ENCODE measurements at places on chromosomes 6 and 20. TPM values are rescaled to one million over a fixed set of nuclear protein-coding genes. Genes with fewer than 3 reads are reported as not detected.
A peak's percentile ranks its signal among the peaks of the same experiment; 100 is the strongest.

Gene SYNDIG1
- total RNA-seq, result 3.2 TPM

Gene SLC32A1
- not detected for total RNA-seq

DNA sequence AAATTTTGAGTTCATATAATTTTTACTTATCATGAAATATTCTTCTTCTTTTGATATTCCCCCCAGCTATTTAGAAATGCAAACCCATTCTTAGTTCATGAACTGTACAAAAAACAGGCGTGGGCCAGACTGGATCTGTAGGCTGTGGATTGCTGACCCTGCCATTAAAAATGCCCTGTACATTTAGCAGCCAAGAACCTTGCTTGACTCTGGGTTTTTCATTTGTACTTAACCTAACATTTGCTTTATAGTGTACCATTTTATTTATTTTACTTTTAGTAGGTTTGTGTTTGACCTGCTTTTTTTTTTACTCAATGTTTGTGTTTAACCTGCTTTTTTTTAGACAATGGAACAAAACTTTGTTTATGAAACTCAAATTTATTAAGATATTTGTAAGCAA, 14.9 kb downstream of the CD109 start:
- no peak for DNase-seq

Gene TFAP2A
- 19.4 TPM for total RNA-seq

- DNase-seq, result no peak
These were observed 334.8 kb downstream of the UTRN start for GRCh38 chr6:144619966-144620365.

GRCh38 chr20:23008667-23009066, 26.4 kb upstream of the SSTR4 start:
- DNase-seq, result peak; percentile 2

Gene KIFC1
- total RNA-seq, result 27.5 TPM

Gene OR2H1
- not detected for total RNA-seq

GRCh38 chr6:114955363-114955762, 612.5 kb upstream of the HS3ST5 start:
- no peak for DNase-seq

GRCh38 chr6:129708496-129709195, 1.3 kb downstream of the ARHGAP18 start:
- no peak for DNase-seq

Gene SPTLC3
- total RNA-seq, result 5.9 TPM

GRCh38 chr6:1767481-1768246, 157.9 kb downstream of the FOXC1 start:
- no peak for DNase-seq

DNA sequence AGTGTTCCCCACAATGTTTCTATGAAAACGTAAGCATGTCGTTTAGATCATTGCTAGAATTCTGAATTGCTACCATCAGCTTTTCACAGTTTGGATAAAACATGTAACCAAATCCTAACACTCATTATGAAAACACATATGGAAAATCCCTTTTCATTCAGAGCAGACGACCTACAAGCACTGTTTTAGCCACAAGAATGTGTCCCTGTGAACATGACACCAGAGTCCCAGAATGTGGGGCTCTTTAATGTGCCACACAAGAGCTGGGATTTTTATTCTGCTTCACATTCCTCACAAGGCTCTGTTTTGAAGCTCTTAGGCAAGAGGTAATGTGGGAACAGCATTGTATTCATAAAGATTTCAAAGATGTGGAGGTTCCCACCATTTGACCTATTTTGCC, 141.1 kb upstream of the CITED2 start:
- no peak for DNase-seq

GRCh38 chr6:84258866-84259265, 31.4 kb upstream of the CEP162 start:
- no peak for DNase-seq

Gene NRSN1
- 1.5 TPM for total RNA-seq

Gene TMEM200A
- 3.9 TPM for total RNA-seq

Gene PSMB1
- total RNA-seq, result 92.3 TPM

- no peak for DNase-seq
These were observed 39.0 kb downstream of the MYT1 start for GRCh38 chr20:64203037-64203777.

GRCh38 chr6:100281471-100281901, 183.2 kb downstream of the SIM1 start:
- DNase-seq, result no peak

DNA sequence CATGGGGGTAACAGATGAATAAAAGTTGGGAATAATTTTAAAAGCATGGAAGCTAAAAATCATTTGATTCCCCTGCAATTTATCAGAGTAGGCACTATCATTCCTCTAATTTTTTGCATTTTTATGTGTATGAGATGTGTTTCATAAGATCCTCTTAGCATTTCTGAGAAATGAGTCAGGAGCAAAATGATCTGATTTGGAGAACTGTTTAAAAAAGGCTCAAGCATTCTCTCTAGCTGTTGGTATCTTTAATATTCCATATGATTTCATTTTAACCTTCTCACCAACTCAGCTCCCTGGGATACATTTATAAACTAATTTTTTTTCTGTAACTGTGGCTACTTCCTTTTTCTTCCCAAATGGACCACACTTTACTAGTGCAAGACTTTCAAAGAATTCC, 60.9 kb downstream of the MCHR2 start:
- no peak for DNase-seq

Gene ETV7
- total RNA-seq, result 2.2 TPM

DNA sequence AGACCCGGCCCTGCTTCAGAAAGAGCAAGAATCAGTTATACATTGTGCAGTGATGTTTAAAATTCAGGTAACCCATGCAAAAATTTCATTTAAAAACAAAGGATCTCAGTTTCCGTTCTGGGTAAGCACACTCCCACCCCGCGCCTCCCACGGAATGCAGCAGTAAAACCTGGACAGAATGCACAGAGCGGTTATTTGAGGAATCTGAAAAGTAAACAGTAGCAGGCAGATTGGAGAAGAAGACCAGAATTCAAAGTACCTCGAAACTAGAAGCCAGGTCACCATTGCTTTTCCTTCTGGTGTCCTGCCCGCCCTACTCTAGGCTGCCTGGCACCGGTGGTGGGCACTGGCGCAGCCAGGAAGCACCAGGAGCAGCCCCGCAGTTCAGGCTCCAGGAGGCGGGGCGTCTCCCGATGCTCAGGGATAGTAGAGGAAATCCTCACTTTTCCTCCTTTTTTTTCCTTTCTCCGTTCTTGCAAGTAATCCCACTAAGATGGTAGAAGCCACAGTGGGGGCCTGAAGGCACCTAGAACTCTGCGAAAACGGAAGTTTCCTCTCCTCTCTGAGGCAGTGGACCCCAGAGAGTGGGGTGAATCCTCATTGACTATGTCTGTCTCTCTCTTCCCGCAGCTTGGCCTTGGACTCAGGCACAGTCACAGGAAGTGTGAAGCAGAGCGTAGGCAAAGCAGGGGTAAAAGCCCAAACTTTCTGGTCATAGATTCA, 28.3 kb downstream of the METTL24 start:
- no peak for DNase-seq

DNA sequence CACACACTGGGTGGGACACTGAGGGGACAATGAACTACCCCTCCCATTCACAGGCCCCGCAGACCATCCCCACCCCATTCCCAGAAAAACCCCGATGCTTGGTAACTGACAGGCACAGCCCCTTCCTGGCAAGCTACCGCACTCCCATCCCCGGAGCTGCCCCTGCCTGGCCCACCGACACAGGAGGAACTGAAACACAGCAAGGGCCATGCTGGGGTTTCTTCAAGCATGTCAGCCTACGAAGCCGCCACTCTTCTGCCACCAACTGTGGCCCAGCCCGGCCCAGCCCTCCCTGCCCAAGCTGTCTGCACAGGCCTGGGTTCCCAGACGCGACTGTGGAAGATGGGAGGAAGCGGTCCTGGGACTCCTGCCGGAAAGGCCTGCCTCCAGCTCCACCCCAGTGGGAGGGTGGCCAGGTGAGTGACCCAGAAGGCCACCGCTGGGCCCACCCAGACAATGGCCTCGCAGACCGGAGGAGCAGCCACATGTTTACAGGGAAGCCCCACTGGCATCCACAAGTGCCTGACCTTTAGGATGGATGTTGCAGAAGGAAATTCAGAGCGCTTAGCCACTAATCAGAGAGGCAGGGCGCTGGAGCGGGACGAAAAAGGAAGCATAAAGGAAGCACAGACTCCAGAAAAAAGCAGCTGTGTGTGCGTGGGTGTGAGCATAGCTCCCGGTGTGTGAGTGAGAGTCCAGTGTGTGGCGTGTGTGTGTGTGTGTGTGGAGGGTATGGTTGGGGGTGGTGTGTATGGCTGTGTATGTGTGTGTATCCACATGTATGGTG, 91.6 kb downstream of the PRND start:
- DNase-seq, result no peak

- no peak for DNase-seq
These were observed 1211.1 kb upstream of the GJE1 start for GRCh38 chr6:140921366-140922226.

Gene ABHD16B
- total RNA-seq, result not detected

DNA sequence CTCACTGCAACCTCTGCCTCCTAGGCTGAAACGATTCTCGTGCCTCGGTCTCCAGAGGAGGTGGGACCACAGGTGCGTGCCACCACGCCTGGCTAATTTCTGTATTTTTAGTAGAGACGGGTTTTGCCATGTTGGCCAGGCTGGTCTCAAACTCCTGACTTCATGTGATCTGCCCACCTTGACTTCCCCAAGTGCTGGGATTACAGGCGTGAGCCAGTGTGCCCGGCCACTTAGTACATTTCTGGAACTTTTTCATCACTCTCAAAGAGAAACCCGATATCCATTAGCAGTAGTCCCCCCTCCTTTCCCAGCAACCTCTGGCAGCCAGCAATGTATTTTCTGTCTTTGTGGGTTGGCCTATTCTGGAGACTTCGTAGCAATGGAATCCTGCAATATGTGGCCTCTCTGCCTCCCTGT, 109.8 kb downstream of the JARID2 start:
- DNase-seq, result no peak

DNA sequence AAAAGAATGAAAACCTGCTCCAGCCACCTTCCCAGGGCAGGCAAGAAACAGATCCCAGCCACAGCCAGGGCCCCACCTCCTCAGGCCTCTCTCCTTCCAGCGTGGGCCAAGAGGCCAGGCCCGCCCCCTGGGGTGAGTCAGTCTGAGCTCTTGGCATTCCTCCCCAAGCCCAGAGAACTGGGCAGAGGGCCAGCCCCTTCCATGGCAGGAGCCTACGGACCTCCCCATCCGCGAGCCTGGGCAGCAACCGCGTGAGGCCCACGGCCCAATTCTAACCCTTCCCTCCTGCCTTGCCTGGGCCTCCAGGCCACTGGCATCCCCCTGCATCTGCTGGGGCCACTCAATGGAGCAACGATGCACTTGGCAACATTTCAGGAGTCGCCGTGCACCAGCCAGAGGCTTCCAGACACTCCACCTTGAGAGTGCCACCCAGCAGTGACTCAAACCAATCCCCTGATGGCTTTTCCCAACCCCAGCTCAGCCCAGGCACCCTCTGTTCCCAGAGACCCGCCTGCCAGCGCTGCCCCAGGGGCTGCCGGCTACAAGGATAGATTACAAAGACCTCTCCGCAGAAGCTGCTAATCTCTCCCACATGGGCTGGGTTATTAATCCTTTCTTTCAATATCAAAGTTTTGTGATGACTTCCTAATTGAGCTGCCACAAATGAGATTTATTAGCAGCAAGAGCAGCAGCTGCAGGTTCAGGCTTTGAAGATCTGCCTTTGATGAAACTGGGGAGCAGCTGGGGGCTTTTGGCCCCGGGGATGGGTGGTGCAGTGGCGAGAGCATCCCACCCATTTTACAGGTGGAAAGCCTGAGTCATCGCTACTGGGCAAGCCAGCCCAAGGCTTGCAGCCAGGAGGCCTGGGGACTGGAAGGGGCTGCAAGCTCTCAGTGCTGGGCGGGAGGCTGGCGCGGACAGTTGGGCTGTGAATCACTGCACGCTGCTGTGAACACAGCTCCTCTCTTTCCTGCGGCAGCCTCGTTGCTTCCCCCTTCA, 85.7 kb downstream of the NFATC2 start:
- DNase-seq, result peak; percentile 95

Gene ZKSCAN3
- 2.9 TPM for total RNA-seq

DNA sequence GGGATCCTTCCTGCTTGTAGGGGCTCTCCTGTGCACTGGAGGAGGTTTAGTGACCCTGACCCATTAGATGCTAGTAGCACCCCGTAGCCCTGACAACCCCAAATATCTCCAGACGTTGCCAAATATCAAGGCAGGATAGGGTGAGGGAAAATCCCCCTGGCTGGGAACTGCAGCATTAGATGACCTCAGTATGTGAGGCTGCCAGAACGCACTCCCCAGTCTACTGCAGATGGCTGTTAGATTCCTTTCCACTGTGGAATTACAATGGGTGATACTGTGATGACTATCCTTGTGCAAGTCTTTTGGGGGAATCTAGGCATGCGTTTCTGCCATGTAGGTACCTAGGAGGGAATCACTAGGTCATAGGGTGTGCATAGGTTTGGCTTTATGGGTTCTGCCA, 226.3 kb upstream of the KCNG1 start:
- DNase-seq, result no peak

DNA sequence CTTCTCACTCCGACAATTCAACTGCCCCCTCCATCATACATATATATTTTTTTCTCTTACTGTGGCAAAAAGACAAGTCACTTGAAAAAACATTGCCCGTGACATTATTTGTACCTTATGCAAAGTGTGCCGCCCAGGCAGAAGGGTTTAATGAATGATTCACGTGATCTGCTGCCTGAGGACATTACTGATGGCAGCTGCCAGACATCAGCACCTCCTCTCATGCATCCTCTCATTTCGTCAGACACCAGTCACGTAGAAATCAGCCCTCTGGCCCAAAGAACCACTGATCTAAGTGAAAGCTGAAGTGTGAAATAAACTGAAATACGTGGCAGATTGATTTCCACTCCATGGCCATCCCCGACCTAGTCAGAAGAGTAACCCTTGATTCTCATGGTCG, 218.8 kb upstream of the PDE10A start:
- no peak for DNase-seq

Data from vagina (tissue), 2 donors.